ENCODE measurements at places on chromosomes 3 and 15.

DNA sequence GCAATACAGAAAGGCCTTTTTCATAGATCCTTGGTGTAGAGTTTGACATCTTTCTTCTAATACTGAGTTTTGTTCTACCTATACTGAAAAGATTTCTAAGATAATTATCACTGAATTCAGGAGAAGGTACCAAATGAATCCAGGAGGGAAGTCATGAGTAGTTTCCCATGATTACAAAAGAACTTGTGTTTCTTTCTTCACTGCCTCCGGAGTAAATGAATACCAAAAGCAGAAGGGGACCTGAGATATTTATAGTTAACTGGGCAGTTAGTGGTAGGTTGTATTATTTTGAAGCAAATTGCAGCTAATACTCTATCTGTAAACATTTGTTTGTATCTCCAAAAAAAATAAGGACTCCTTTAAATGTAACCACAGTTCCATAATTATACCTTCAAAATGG lies 175.4 kb downstream of the SUCNR1 start:
- no peak for DNase-seq

DNA sequence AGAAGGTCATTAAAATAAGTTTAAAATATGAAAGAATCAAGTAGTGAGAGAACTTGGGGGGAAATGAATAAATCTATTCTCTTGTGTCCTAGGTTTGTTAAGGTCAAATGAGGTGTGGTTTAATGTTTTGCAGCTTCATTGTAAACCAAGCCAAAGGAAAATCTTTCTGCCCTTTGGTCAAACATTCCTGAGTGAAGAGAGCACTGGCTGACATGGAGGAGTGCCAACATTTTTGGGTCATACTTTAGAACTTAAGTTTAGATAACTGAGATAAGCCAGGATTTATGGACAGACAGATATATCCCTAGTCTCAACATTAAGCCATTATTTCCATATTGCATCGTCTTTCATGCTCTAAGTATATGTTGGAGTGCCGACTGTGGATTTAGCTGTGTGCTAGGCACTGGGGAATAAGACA lies 66.4 kb downstream of the PTPRG start:
- DNase-seq: no peak

DNA sequence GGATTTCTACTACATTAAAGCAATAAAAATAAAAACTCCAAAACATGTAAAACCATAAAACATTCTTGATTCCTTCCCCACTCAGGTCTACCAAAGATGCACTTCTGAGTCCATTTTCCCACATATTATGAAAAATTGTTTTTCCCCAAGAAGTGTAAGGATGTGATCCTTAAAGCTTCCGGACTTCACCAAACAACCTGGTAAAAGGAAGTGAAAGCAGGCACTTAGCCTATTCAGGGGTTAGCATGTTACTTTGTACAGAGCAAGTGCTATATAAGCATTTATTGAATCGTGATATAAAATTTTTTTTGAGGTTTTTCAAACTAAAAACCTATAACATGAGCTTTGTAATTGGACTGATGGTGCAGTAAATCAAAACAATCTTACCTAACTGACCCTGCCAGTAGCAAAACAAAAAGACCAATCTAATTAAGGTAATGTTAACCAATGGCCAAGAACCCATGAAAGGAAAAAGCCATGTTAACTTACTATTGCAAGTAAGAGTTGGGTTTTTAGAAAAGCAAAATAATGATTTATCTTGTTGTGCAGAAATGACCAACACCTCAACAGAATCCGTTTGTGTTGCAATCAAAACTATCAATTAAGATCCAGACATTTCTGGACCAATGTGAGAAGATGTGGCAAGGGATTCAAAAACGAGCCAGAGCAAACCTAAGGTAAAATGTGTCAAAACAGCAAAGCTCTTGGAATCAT lies 1.8 kb downstream of the SETD2 start:
- DNase-seq: no peak

- DNase-seq: no peak
These were observed 628 bp downstream of the PRRT3 start for GRCh38 chr3:9951598-9951961.

- no peak for DNase-seq
These were observed 28.0 kb downstream of the TFG start for GRCh38 chr3:100737334-100737733.

GRCh38 chr3:177554895-177555759 lies 357.8 kb upstream of the TBL1XR1 start:
- DNase-seq: no peak

GRCh38 chr15:43267439-43267838 lies 711 bp upstream of the TGM5 start:
- DNase-seq: no peak

DNA sequence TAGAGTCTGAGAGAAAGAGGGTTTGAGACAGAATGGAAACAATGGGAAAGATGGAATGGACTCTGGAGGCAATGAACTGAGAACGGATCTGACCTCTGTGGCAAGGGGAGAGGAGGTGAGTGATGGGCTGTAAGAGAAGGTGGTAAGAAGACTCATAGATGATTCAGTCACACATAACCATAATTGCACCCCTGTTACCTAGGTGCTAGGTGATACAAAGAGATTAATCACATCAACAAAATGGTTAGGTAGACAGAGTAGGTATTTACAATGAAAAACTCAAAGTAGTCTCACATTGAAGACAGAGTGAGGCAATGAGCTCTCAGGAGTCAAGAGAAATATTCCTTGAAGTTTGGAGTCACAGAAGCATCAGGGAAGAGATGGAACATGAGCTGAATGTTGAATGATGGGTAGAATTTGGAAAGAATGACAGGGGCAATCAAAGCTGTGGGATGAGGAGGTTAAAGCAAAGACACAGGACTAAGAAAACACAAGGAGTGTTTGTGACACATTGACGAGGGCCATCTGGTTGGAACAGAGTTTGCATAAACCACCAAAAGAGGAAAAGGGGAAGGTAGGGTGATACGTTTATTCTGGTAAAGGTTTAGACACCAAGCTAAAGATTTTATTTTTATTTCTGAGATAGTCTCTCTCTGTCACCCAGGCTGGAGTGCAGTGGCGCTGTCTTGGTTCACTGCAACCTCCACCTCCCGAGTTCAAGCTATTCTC lies 32.7 kb downstream of the MME start:
- DNase-seq: no peak

DNA sequence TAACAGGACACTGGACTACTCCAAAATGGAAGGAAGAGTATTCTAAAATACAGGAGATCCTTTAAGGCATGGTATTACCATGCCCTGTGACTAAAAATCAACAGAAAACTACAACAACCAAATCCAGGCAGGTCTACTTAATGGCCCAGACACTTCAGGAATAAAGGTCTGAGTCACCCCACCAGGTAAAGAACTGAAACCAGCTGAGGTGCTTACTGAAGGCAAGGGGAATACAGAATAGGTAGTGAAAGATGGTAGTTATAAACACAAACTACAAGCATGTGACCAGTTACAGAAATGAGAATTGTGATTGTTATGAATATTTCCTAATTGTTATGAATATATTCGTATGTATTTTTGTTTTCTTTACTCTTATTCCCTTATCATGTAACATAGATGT lies 13.4 kb downstream of the IFT57 start:
- DNase-seq: no peak

DNA sequence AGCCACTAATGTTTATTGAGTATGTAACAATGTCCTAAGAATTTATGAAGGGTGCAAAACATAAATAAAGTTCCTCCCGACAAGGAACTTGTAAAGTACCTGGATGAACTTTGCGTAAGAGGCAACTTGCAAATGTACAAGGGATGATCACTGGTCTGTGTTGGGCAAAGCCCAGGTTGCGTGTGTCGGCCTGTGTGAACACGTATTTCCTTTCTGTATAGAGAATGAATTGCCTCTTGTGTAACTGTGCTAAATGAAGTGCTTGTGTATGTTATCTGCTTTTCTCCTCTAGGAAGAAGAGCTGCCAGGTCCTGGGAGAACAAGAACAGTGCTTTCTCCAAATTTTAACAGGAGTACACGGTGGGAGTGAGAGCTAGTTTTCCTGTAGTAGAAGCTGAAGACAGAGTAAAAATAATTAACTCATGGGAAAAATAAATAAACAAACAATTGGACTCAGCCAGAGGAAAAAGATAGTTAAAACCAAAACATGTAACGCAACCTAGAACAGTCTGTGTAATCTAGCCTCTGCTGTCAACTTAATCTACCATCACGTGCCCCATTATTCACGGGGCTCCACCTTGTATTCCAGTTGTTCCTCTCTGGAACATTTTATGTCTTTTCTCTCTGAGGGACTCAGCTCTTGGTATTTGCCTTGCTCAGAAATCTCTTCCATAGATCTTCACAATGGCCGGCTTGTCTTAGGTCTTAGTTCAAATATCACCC lies 83.7 kb upstream of the RASGRP1 start:
- DNase-seq: no peak

- no peak for DNase-seq
These were observed 278.6 kb downstream of the EDEM1 start for GRCh38 chr3:5466065-5466464.

DNA sequence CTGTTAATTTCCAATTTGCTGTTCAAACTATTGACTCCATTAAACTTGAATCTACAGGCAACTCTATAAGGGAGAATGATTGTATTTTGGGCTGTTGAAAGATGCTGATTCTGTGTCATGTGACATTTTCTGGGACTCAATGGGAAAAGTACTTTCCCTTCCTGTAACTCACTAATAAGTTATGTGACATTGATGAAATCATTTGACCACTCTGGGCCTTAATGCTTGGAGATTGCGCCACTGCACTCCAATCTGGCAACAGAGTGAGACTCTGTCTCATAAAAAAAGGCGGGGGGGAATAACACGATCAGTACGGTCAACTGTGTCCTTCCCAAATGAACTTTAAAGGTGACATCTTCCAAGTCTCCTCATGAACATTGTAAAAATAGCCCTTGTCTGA lies 215.2 kb upstream of the SGO1 start:
- no peak for DNase-seq

GRCh38 chr15:95538693-95539092 lies 791.8 kb upstream of the NR2F2 start:
- DNase-seq: no peak

- DNase-seq: peak; percentile 16
These were observed 843 bp downstream of the GLCE start for GRCh38 chr15:69161079-69161877.

DNA sequence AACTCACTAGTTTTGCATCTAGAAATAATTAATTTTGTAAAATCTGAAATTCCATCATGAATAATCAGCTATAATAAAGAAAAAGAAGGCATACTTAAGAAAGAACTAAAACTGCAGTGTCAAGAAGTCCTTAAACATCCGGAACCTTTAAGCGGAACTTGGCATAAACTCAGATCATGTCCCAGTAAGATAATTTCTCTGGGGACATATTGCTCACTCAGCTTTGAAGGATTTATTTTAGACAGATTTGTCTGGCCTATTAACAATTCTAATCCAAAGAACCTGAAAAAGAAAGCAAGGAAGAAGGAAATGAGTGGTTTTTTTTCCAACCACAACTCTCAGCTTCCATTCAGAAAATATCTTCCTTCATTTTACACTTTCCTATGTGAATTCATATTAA lies 850.3 kb downstream of the ROBO1 start:
- no peak for DNase-seq

- no peak for DNase-seq
These were observed 368.3 kb upstream of the DCBLD2 start for GRCh38 chr3:99269606-99270351.

- DNase-seq: no peak
These were observed 54.8 kb downstream of the CHCHD6 start for GRCh38 chr3:126758882-126759281.

DNA sequence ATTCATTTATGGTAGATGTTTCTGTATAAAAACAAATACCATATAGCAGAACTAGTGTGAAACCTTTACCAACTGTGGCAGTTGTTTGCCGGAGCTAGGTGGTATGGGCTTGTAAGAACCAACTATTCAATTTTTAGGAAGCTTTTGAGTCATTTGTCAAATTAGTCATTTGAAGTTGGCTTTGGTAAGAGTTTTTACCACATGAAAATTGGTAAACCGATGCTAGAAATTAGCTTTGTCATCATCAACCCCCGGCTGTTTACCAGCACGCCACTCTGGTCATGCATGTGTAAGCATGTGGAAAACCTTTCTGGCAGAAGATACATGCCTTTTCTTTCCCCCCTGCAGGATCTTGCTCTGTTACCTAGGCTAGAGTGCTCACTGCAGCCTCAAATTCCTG lies 63.3 kb downstream of the IL1RAP start:
- no peak for DNase-seq

- no peak for DNase-seq
These were observed 13.2 kb downstream of the TM4SF4 start for GRCh38 chr3:149487598-149488197.

DNA sequence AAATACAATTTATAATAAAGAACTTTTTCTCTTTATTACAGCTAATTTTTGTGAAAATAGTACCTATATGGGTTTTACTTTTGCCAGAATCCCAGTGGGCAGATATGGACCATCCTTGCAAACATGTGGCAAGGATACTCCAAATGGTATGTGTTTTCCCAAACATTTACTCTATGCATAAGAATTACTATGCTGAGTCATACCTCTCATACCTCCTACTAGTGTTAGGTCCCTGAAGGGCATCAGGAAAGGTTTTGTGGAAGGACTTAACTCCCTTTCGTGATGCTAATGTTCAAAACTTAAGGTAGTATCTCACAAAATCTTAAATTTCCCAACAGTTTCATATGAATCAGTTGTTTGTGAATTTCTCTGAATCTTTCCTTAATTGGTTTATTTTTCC lies 21.3 kb downstream of the ADGRG7 start:
- DNase-seq: no peak

- DNase-seq: no peak
These were observed 68.6 kb downstream of the FHIT start for GRCh38 chr3:61182662-61183061.

DNA sequence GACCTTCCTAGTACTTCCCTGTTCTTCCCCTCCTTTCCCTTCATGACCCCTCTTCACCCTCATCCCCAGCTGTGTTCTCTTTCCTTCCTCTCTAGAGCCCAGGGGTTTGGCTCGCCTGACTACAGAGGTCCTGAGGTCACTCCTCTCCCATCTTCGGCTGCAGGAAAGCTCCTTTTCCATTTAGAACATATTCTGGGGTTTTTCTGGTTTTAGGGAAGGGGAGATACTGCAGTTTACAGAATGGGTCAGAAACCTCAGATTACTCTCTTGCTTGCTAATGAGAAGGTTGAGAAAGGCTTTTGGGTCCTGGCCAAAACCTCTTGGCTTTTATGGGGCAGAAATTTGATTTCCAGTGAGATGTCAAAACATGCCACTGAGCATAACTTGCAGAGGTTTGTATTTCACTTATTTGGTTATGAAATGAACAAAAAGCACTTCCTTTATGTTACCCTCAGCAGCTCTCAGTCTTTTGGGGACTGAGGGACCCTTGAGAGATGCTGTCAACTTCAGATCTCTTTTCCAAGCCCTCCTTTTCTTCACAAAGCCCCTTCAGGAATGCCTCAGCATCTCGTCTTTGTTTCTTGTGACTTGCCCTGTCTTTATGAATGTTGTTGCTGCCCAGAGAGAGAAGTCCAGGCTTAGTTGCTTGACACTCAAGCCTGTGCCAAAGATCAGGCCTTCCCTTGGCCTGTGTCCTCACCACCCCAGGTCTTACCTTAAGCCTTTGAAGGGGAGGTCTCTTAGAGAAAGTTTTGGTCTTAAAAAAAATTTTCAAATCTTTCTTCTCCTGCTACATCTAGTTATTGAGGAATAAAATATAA lies 121.7 kb upstream of the TPM1 start:
- no peak for DNase-seq

All from activated T-cell treated with anti-CD3 and anti-CD28 coated beads for 1 hour (primary cell).